ENCODE measurements at places on chromosomes 3 and 15.

GRCh38 chr15:59794229-59794886 lies 105.2 kb upstream of the BNIP2 start:
- DNase-seq = no peak

GRCh38 chr15:31499953-31500765 lies 173.5 kb downstream of the KLF13 start:
- DNase-seq = no peak

DNA sequence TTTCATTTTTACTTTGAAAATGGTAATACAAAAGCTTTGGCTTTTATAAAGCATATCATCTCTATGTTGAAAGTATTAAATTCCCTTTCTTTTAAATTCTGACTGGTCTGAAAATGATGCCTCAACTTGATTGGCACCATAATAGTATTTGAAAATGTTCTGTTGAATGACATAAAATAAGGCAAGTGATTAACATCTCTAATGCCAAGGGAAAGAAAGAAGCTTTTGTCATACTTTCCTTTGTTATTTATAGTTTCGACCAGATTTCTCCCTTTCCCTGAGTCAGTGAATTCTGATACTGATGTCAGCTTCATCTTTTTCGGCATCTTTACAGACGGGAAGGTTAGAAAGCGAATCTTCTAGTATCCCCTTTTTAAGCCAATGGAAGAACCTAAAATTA lies 3.4 kb upstream of the AP4E1 start:
- DNase-seq = no peak

GRCh38 chr15:40282147-40282868 lies 556 bp downstream of the ANKRD63 start:
- no peak for DNase-seq

- DNase-seq = no peak
Measured at GRCh38 chr3:128496602-128497304, 3.8 kb upstream of the GATA2 start.

- peak; percentile 19 for DNase-seq
Measured at GRCh38 chr3:187150599-187150998, 11.3 kb upstream of the RPL39L start.

GRCh38 chr3:179156170-179156569 lies 8.0 kb downstream of the PIK3CA start:
- no peak for DNase-seq

DNA sequence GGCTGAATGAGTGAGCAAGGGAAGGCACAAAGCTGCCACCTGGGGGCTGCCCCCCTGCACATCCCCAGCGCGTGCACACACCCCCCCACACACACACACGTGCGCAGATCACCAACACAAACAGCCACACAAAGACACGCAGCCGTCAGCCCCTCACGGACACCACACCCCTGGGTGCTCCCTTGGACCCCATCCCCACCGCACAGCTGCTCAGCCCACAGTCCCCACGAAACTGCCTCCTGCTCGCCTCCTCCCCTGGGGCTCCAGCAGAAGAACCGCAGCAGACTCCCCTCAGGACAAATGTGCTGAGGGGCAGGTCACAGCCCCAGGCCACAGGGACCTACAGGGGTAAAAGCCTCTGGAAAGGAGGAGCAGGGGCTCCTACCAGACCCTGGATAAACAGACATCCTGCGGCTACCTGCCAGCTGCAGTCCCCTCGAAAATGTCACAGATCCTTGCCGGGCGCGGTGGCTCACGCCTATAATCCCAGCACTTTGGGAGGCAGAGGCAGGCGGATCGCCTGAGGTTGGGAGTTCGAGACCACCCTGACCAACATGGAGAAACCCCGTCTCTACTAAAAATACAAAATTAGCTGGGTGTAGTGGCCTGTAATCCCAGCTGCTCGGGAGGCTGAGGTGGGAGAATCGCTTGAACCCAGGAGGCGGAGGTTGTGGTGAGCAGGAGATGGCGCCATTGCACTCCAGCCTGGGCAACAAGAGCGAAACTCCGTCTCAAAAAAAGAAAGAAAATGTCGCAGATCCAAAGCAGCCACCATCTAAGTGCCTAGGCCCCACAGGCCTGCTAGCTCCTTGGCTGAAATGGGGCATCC lies 6.5 kb downstream of the TWF2 start:
- no peak for DNase-seq

DNA sequence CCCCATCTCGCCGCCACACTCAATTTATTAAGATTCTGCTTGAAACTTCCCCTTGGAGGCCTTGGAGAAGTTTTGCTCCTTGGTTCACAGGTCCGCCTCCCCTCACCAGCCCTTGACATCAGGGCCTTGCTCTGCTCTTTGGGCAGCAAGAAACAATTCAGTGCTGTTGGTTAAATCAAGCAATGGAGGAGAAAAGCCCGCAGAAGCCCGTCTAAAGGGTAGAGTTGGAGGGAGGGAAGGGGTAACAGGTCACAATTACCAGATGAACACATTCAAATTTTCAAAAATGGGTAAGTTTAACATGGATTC lies 429 bp downstream of the PARP9 start:
- no peak for DNase-seq

- DNase-seq = no peak
Measured at GRCh38 chr3:43378066-43378935, 92.0 kb downstream of the SNRK start.

DNA sequence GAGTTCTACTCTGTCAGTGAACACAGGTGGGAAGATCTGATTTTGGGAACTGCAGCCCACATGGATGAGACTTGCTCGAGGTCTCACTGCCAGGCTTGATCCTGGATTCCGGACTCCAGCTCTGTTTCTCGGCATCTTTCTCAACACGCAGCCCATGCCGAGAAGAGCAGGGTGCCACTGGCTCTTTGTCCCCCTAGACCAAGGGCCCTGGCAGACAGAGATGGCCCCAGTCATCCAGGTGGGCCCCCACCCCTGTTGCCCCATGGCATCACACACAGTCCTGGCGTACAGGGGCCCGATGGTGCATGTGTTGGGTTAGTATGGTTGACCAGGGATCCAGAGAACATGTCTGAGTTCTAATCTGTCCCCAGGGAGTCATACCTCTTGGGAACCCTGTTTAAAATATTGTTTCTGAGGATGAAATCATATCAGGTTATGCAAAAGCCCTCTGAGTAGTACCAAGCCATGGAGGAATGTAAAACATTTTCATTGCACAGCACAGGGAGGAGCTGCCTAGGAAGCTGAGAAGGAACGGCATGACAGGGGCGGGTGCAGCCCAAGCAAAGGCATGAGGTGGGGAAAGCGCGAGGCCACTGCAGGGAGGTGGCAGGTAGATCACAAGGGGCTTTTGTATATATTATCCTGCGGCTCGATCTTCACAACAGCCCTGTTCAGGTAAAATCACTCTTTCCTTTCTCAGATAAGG lies 320.6 kb downstream of the UACA start:
- no peak for DNase-seq

- DNase-seq = no peak
Measured at GRCh38 chr15:38668898-38669391, 104.3 kb upstream of the RASGRP1 start.

DNA sequence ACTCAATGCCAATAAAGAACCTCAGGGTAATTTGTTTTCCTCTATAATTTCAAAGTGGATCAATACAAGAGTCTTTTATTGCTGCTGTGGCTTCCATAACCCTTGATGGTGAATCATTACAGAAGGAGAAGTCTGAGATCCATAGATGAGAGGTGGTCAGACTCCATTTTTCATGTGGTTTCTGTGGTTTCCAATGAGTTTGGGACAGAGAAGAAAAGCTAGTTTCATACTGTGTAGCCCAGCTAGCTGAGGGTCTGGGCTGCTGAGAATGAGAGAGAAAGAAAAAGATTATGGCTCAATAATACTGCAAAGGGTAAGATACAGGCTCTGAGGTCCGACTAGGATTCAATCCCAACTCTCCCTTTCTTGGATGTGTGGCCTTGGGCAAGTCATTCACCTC lies 180.6 kb upstream of the LRRN1 start:
- DNase-seq = no peak

DNA sequence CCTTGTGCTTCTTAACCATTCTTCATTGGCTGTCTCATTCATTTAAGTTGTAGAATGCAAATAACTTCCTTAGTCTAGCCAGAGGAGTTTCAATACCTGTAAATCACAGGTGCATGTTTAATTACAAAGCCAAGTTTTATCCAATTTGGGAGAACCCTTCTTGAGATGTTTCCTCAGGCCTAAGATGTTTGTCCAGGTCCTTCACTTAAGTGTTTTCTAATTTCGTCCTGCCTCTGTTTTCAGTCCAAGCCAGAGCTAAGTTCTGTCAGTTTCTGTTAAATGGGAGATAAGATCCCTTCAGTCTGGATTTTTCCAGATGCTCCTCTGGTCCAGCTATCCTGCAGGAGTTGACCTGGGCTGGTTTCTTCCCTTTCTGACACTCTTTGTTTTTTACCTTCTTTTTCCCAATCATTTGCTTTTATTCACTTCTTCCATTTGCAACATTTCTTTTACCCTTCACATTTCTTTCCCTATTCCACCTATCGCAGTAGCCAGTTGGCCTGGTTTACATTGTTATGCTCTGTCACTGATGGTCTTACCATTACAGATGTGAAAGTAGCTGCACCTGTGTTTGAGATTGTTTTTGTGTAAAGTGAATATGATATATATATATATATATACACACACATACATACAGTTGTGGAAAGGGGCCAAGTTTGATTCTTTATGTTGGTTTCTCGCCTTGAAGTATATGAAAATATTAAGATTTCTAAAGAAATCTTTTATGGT lies 34.5 kb downstream of the EIF2AK4 start:
- no peak for DNase-seq

GRCh38 chr15:26197719-26198118 lies 334.6 kb upstream of the ATP10A start:
- no peak for DNase-seq

- DNase-seq = no peak
Measured at GRCh38 chr15:29871401-29871800, 49.1 kb upstream of the TJP1 start.

GRCh38 chr3:110495201-110495927 lies 576.3 kb upstream of the NECTIN3 start:
- no peak for DNase-seq

DNA sequence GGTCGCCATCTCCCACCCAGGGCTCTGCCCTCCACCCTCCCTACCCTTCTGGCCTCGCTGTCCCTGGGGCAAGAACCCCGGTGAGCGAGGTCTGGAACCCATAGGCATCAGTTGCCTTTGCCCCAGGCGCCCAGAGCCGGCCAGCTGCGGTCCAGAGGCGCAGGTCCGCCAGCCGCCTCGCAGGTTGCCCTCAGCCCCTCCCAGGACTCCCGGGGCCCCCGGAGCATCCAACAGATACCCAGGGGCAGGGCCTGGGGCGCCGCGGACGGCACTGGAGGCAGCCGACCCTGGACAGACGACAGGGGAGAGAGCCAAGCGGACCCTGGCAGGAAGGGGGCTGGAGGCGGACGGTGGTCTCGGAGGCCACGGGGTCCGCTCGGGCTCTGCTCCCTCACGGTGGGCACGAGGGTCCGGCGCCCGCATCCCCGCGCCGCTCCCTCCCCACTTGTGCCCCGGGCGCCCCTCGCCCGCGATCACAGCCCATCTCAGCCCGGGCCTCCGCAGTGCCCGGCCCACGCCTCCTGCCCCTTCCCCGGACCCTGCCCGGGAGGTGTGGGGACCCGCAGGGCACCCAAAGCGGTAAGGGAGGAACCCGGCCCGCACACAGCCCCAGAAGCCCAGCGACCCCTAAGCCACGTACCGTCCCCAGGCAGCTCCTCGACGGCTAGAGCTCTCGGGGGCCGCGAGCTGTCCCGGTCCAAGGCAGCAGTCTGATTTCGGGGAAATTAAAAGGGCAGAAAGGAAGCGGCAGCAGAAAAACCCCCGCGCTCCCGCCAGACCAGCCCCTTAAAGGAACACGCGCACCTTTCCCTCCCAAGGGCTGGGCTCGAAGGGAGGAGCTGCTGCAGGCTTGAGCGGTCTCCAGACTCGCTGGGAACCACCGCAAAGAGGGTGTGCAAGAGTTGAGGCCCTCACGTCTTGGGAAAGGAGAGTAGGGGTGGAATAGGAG lies at the start of gene HAPLN3:
TSS of gene HAPLN3 (minus strand) at position 726 of the 949 bp plus-strand sequence. CDS start 8,246 bp downstream, outside the sequence.
- no peak for DNase-seq

DNA sequence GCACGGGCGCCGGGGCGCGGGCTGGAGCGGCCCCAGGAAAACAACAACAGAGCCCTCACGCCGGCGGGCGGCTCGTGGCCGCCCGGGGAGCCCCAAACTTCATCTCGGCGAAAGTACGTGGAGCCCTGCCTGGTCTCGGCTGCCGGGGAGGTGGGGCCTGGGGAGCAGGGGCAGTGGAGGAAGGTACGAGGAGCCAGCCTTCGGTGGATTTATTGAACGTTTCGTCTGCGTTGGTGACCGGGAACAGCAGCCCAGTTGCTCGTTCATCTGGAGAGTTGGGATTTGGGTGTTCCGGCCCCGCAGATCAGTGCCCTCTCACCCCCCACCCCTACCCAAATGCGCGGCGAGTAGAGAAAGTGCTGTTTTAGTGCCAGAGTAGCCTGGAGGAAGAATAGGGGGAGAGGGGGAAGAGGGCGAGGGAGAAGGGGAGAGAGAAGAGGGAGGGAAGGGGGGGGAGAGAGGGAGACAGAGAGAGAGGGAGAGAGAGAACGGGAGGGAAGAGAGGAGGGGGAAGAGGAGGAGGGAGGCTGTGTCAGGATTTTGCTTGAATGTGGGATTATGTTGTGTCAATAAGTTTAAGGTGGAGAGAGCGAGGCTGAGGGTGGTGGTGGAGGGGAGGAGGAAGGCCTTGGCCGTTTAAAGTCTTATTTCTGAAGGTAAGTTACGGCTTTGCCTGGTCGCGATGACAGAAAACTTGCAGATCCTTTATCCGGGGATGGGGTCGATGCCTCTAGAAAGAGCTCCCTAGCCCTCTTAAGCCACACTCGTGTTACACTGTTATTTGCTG lies 970 bp downstream of the BBX start:
- no peak for DNase-seq

- no peak for DNase-seq
Measured at GRCh38 chr3:41673650-41674049, 288.3 kb downstream of the ULK4 start.

GRCh38 chr15:48096813-48097212 lies 24.0 kb upstream of the SLC24A5 start:
- DNase-seq = no peak

DNA sequence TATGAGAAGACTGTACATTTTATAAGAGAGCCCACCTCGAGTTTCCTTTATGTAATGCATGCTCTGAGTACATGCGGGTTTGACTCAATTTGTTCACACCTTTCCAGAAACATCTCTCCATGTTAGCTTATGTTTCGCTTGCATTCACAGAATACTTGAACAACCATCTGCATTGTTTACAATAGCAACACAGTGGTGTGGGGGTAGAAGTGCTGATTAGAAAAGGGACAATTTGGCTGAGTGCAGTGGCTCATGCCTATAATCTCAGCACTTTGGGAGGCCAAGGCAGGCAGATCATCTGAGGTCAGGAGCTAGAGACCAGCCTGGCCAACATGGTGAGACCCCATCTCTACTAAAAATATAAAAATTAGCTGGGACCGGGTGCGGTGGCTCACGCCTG lies 60.9 kb downstream of the NCEH1 start:
- no peak for DNase-seq

DNA sequence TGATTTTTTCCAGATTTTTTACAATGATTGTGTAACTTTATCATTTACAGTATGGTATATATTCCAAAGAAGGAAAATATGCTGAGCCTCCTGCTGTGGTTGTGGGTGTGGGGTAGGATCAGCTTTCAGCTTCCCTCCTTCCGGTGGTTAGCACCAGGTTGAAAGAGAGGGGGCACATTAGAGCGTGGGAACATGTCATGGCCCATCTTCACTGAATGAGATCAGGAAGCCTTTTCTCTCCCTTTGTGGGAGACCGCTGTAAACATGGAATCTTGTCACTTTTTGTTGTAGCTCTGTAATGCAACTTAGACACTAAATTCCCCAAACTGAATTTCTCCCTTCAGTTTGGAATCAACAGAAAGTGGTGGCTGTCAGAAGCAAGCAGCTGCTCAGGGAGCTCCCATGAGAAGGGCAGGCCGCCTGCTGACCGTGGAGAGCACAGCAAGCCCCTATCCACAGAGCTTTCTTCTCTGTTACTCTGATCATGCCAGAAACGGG lies 86.7 kb upstream of the LIMD1 start:
- DNase-seq = no peak
